ENCODE measurements at places on chromosomes 2 and 18.

- no peak for DNase-seq
Observed at GRCh38 chr2:192437653-192438052, 242.9 kb upstream of the TMEFF2 start.

DNA sequence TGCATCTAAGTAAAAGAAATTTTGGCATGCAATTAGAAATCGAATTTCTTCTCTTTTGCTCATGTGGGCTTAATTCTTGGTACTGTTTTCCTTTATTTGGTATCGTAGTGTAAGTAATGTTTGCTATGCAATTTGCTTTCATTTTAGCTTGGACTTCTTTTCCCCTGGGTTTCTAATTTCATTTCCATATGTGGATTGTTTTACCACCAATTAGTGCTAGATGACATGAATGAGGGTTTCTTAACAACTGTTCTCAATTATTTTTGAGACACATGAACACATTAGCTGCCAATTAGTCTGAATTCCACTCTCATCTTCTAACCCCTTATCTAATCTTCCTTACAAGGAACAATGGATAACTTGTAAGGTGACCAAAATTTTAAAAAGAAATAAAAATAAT, 1047.2 kb upstream of the PIK3C3 start:
- DNase-seq, result no peak

- no peak for DNase-seq
Observed at GRCh38 chr2:30545875-30546274, 98.8 kb downstream of the LCLAT1 start.

GRCh38 chr2:47234456-47234855, 79.3 kb upstream of the STPG4 start:
- DNase-seq, result no peak

DNA sequence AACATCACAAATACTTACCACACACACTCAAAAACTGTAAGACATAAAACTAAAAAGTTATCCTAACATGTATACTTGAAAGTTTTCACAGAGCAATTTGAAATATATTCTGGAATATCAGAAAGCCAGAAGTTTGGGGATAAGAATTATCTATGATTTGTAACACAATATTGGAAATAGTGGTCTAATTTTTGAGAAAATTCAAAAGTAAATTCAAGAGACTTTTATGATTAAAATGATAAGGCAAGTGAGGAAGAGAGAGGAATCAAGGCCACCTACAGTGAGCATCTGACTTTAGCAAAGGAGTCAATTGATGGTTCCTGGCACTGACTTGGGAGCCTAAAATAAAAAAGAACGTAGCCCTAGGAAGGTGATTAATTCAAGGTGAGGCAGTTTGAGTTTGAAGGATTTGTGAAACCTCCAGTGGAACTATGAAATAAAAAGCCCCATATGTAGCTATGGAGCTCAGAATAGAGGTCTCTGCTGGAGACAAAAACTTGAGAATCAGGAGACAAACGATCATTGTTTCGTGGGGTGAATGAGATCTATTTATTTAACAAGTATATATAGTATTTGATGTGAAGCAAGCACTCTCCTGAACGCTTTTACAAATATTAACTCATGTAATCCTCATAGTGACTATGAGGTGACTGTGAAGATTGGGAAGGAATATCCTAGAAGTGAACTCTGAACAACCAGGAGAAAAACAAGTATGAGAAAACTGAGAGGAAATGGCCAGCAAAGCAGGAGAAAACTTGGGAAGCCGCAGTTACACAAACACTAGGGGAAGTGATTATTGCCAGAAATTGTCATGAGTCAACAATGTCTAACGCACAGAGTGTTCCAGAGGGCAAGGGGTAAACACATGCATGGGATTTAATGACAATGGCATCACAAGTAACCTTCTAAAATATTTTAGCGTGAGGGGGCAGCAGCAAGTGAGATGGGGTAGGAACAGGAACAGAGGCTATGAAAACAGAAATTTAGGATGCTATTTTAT, 12.8 kb downstream of the TFPI start:
- no peak for DNase-seq

GRCh38 chr2:174682007-174682577, 82.2 kb downstream of the CHRNA1 start:
- DNase-seq, result peak; percentile 15

DNA sequence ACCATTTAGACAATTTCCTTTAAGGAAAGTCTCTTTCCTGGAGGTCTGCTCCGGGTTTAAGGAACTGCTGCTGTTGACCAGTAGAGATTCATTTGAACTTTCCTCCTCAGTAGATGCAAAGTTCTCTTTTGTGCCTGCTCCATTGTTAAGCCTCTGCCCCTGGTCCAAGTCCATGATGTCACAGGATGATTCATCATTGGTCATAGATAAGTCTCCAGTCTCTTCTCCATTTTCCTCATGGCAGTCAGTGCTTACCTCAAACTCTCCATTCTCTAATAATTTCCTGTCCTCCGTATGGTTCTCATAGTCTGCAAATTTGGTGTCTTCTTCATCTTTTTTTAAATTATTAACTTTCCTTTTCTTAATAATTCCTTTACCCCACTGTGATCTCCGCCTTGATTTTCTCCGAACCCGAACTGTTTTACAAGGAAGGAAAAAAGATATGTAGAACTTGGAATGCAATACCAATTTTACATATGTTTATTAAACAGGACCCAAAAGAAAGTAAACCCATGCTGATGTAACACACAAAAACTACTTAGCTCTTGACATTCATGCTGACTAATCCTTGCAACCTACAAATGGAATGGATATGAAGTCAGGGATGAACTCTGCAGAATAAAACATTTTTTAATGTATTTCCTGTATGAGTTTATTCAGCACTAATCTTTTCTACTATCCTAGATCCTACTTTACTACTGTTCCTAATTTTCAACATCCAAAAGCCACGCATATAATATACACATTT, 169.1 kb downstream of the ATAD2B start:
- DNase-seq, result no peak

DNA sequence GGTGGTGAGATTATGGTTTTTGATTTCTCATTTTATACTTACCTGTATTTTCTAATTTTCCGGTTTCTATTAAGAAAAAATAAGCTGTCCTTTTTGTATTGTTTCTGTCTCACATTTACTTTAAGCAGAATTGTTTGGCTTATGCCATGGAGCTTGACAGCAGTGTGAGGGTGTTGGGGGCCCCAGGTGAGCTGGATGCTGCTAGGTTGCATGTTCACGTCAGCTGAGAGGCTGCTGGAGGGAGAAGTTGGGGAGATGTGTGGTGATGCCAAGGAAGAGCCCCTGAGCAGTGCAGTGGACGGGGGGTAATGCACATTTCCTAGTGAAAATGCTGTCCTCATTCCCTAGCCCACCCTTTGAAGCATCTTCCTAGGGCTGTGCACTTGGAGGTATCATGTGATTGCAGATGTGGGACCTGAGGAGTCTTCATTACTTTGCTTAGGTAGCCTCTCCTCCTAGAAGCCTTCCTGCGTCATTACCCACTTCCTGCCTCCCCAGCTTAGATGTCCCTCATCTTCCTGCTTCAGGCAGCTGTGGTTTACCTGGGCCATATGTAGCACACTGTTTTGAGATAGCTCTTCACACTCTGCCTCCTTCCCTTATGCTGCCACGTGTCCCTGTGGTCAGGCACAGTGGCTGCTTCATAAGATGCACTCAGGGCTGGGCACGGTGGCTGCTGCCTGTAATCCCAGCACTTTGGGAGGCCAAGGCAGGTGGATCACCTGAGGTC, 16.2 kb downstream of the ATG16L1 start:
- no peak for DNase-seq

GRCh38 chr2:218745160-218745558, 34.5 kb downstream of the TTLL4 start:
- no peak for DNase-seq

DNA sequence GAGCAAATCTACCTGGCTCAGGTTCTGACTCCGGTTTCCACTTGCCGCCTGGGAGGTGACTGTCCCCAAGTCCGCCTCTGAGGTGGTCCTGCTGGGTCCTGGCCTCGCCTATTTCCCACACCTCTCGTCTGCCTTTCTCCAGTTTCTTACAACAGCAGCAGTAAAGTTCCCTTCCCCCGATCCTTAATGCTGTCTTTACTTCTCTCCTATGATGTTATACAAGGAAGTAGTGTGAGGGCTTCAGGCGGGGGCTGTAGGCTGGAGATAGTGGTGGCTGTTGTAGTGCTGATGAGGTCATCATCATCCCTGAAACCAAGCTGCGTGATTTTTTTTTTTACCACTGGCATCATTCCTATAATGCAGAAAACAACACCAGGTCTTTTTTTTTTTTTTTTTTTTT, 18.9 kb downstream of the TGIF1 start:
- no peak for DNase-seq

GRCh38 chr18:32520771-32521170, 50.1 kb upstream of the GAREM1 start:
- DNase-seq, result no peak
